ENCODE measurements at places on chromosomes 16 and 17. TPM values are rescaled to one million over a fixed set of nuclear protein-coding genes. Genes with fewer than 3 reads are reported as not detected.

DNA sequence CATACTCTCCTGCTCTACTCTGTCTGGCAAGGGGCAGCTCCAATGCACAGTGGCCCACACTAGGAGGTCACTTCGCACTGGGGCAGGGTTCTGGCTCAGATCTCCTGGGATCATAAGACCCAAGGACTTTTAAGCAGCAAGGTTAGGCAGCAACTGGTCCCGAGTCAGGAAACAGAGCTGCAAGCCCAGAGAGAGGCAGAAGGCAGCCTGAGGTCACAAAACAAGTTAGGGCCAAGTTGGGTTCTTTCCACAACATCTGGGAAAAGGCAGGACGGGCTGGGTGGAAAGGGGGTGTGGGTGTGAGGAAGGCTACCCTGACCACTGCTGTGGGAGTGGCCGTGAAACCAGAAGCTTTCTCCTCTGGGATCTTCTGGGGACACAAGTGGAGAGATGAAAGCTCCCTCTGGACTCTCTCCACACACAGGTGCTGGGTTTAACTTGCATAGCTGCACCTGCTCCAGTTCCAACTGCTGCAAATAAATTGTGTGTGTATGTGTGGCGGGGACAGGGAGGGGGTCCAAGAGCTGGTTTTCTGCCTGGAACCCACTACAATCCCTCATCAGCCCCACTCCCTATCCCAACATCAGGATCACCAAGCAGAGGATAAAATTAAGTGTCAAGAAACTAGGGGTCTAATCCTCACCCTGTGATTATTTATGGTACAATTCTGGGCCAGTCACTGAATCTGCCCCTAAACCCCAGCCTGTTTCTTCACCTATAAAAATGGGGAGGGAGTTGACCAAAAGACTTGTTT lies 8.0 kb upstream of the TSPOAP1 start:
- no peak for DNase-seq

GRCh38 chr17:14910916-14911315 lies 354.2 kb downstream of the PMP22 start:
- peak; percentile 47 for DNase-seq

- DNase-seq: no peak
These were observed 15.0 kb upstream of the GSE1 start for GRCh38 chr16:85598141-85598540.

GRCh38 chr16:72425571-72426341 lies 253.8 kb upstream of the PMFBP1 start:
- DNase-seq: no peak

- no peak for DNase-seq
These were observed 54.1 kb downstream of the SOCS3 start for GRCh38 chr17:78305801-78306200.

DNA sequence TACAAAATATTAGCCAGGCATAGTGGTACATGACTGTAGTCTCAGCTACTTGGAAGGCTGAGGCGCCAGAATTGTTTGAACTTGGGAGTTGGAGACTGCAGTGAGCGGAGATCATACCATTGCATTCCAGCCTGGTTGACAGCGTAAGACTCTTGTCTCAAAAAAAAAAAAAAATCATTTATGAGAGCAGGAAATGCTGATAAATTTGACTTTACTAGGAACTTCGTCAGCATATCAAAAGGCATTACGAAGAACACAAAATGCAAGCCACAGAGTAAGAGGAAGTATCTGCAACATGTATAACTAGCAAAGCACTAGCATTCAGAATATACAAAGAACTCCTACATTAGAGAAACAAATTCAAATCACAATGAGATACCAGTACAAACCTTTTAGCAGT lies 279.3 kb downstream of the ZFHX3 start:
- no peak for DNase-seq

DNA sequence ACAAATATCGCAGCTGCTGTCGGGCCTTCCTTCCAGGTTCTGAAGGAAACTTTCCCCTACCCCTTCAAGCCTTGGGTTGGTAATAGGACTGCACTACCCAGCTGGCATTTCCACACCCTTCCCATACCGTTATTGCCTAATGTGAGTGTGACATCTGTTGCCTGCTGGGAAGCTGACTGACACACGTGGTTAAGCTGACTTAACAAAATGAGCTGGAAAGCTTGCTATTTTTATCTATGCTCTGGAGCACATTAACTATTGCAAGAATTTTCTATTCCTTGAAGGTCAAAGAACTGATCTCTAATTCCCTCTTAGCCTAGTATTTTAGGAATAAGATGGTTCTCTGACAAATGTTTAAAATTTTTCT lies 79.5 kb downstream of the PMP22 start:
- DNase-seq: peak; percentile 82

DNA sequence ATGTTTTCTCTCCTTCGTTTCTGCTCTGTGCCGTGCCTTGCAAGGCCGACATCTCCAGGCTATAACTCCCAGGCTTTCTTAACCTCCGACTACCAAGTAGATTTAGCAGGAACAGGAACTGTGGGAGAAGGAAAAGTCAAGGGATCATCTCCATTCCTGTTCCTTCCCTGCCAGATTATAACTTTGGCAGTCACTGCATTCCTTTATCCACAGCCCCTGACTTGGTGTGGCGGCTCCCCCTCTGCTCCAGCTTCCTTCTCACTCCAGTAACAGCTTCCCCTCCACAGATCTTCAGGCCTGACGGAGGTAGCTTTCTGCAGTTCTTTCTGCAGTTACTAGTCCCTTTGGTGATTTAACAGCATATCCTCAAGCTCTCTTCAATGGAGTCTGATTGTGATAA lies 234.6 kb upstream of the MON1B start:
- no peak for DNase-seq

DNA sequence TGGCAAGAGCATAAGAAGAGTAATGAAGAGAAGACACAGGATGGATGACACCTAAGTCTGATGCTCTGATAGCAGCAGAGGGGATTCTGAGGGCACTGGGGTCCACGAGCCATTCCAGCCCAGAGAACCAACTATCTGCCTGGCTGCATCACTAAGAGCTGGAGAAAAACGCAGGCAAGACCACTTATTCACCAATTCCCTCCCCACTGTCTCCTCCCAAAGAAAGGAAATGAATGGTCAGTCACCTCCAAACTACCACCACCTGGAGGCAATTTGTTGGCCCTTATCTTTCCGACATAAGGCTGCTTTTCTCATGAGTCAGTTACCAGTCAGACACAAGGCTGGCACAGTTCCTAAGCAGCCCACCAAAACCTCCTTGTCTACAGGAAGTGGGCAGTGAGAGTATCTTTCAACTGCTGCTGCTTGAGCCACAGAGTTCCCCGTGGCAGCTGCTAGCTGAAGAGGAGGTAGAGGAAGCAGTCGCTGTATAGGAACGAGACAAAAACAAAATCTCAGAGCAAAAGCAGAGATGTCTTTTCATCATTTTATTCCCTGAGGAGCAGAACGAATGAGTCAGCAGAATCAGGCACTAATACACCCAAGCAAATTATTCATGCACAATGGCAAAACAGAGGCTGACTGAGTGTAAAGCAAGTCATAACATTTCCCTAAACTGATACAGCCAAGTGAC lies 111.1 kb downstream of the SMG6 start:
- peak; percentile 68 for DNase-seq

- no peak for DNase-seq
These were observed 57.0 kb downstream of the TOM1L2 start for GRCh38 chr17:17915183-17915582.

GRCh38 chr17:68706356-68706920 lies 105.3 kb upstream of the FAM20A start:
- DNase-seq: no peak

DNA sequence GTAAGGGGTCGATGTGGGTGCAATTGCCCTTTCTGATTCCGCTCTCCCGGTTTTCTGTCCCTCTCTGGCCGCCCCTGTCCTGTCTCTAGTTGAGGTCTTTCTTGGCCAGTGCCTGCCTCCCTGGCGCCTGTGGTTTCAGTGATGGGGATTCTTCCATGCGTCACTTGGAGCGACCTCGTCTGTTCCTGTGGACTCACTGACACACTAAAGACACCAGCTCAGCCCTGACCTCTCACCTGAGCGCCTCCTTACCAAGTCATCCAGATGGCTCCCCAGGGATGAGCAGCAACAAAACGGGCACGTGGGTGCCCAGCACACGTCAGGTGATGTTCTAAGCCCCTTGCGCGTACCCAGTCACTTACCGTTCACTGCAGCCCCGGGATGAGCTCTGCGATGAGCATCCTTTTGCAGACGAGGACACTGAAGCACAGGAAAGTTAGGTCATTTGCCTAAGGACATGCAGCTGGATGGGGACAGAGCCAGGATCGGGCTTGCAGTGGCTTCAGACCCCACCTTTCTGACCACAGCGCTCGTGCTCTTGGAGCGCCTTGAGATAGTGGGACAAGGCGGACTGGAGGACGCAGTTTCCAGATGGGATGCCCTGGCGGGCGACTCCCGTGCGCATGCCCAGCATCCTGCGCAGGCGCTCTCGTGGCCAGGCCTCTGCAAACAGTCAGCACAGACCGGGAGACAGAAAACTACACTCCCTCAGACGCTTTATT lies 11.5 kb upstream of the LGALS3BP start:
- no peak for DNase-seq

GRCh38 chr16:63568164-63568563 lies 1531.9 kb upstream of the CDH8 start:
- no peak for DNase-seq

GLYR1 gene
- total RNA-seq: 67.3 TPM

DNA sequence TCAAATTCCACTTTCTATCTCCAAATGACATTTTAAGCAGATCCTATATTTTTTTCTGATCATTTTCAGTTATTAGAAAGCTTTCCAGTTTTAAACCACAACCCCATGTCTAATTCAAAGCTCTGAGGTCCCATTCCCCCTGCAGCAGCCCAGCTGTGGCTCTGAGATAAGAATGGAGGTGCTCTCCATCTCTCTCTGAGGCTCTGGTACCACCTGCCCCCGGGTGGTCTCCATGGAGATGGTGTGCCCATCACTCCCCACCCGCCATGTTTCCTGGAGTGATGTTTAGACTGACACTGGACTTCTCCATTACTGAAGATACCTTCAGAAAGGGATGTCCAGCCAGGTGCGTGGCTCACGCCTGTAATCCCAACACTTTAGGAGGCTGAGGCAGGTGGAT lies 68.1 kb upstream of the SEC14L1 start:
- no peak for DNase-seq

- no peak for DNase-seq
These were observed 35.7 kb upstream of the MYLK3 start for GRCh38 chr16:46783800-46784199.

ZC3H7A gene
- total RNA-seq: 66.9 TPM

FOXN1 gene
- total RNA-seq: not detected

DNA sequence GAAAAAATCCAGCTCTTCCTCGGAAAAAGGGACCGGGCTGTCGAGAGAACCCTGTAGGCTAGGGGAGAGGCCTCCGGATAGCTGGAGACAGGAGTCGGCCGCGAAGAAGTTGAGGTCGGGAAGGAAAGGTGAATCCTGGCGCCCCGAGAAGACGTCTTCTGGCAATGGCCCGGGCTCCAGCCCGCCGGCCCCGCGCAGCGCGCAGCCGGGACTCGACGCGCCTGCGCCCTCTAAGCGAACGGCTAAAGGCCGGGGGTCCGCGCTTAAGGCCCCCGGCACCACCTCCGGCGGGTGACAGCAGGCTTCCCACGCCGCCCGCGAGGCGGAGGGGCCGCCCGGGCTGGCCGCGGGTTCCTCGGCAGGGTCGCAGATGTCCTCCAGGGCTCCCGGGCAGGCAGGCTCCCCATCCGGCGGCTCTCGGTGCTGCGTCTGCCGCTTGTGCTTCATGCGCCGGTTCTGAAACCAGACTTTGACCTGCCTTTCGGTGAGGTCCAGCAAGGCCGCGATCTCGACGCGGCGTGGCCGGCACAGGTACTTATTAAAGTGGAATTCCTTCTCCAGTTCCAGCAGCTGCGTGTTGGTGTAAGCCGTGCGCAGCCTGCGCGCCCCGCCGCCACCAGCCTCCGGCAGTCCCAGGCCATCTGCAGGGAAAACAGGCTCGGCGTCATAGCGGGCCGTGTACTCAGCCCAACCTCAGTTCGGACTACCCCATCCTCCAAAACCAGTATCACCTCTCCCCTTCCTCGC lies 1.6 kb downstream of the HOXB2 start:
- peak; percentile 59 for DNase-seq

DPEP1 gene
- 0.82 TPM for total RNA-seq

GRCh38 chr17:60158751-60159478 lies 9.1 kb downstream of the CA4 start:
- no peak for DNase-seq

DNA sequence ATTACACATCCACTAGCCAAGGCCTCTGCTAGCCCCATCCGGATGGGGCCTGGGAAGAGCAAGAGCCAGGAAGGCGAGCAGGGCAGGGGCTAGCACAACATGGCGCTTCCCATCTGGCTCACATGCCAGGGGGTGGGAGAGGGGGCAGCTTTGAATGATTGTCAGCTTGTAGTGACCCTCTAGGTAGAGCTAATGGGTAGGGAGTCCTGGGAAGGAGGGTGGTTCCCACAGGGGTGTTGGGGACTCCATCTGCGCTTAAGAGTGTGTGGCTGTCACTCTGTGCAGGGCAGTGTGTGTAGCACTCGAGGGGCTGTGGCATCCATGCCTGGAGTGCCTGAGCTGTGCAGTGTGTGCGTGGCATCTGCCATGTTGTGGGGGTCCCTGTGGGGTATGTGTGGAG lies 24.5 kb downstream of the ARHGAP23 start:
- DNase-seq: no peak

DNA sequence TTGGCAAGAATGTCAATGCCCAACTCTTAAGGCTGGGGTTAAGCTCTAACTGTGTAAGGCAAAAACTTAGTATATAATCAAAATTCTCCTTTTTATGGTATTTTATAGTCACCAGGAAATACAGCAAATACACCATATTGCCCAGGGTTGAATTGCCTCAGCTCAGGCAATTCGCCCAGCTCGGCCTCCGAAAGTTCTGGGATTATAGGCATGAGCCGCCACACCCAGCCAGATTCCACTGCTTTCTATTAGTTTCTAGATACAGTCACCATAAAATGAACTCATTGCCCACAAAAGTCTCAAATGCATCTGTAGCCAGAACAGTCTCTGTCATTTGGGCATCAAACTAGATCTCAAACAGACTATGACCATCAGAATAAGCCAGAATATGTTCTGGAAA lies 238.7 kb upstream of the TOX3 start:
- DNase-seq: no peak

DNA sequence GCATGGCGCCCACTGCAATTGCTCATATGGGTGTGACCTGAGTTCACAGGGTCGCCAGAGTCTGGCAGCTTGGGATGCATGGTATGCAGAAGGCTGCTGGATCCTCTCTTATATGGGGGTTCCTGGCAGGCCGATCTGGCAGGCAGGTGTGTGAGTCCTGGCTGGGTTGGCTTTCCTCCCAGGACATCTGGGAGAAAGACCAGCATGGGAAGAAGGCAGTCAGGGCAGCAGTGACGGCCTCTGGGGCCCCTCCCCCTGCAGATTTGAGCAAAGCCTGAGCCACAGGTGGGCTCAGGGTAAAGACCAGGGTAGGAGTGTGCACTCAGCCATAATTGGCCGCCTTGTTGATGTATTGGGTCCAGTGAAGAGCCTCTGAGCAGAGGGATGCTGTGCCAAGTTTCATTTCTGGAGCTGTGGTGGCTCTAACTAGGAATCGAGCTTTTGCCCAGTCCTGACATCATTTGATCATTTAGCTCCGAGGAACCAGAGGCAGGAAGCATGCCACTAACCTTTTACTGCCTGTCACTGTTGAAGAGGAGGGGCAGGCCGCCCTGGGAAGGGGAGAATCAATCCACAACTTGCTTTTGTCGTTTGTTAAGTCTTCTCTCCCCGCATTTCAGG lies 174.3 kb downstream of the CCDC182 start:
- DNase-seq: no peak
